Ureter (tissue), 1 donor: ENCODE measurements at places on chromosomes 16 and 17. TPM values are rescaled to one million over a fixed set of nuclear protein-coding genes. Genes with fewer than 3 reads are reported as not detected.

Gene GCGR
- not detected for total RNA-seq

DNA sequence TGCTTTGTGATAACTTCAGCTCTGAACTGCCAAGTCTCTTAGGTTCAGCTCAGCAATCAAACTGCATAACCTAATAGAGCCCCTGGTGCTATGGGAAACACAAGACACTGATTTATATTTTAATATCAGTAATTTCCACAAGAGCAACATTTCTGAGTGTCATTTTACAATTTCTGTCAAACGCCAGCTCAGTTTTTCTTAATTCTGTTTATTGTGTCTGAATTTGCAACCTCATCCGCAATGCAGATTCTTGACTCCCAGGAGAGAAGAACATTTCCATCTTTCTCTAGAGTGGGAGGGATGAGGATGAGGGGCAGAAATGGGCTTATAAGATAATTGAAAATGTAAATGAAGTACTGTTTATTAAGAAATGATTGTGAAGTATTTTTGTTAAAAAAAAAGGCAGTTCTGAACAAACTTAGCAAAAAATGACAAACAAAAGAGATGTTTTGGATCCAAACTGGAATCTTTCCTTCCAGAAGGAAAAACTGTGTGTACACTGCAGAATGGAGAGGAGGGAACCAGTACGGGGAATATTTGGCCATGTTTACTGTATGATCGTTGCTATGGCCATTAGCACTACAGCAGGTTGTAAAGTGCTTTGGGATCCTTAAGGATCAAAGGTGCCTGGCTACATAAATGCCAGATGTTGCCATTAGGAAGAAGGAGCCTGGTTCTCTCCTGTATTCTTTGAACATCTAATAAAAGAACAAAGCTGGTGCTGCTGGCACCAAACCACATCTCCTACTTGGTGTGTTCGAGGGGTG lies 7.4 kb upstream of the PMFBP1 start:
- DNase-seq, result no peak

GRCh38 chr16:20424129-20424866 lies 15.0 kb downstream of the ACSM5 start:
- DNase-seq, result no peak

DNA sequence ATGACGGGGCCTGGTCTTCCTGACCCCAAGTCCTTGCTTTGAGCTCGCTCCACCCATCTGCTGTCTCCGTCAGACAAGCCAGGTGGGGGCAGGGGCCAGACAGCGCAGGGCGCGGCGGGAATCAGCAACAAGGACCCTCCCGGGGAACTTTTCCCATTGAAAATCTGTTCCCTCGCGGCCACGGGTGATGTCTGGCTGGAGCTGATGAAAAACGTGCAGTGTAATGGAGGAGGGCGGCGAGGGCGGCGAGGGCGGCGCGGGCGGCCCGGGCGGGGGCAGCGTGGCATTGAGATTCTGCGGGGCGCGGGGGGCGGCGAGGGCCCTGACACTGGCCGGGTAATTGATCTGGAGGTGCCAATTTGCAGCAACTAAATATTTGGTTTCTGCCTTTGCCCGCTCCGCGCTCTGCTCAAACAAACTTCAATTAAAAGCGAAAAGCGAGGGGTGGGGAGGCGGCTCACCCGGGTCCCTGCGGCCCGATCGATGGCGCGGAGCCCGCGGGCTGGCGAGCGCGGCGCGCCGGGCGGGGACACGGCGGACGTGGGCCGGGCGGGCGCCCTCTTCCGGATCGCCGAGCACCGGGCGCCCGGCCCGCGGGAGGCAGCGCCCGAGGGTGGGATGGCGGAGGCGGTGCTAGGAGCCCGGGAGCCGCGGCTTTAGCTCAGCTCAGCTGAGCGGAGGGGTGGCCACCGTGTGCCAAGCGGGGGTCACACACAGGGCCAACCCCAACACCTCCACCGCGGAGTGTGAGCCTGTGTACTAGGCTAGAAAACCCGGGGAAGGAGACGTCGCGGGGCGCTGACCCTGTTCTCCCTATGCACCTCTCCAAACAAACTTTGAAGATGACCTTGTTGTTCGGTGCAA lies 32.4 kb downstream of the DCAKD start:
- no peak for DNase-seq

- DNase-seq, result no peak
Measured at GRCh38 chr17:31699281-31699680, 159.8 kb downstream of the COPRS start.

- no peak for DNase-seq
Measured at GRCh38 chr17:19003543-19004420, 782 bp downstream of the FAM83G start.

DNA sequence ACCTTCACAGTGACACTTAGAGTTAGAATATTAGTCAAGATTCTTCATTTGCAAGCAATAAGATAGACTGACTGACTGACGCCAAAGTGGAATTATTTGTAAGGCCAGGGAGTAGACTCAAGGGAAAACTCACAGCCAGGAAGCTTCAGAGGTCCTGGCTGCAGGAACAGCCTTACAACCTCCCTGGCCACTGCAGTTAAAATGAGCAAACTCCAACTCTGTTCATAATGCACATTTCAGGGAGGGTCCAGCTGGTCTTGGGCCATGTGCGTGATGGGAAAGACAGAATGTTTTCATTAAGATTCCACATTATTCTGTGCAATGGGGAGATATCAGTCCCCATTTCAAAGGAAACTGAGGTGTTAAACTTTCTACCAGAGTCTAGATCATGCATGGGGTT lies 9.9 kb downstream of the CAPNS2 start:
- DNase-seq, result no peak

Gene ARL16
- total RNA-seq, result 35.5 TPM

GRCh38 chr17:44775838-44776621 lies 17.2 kb downstream of the ADAM11 start:
- no peak for DNase-seq

DNA sequence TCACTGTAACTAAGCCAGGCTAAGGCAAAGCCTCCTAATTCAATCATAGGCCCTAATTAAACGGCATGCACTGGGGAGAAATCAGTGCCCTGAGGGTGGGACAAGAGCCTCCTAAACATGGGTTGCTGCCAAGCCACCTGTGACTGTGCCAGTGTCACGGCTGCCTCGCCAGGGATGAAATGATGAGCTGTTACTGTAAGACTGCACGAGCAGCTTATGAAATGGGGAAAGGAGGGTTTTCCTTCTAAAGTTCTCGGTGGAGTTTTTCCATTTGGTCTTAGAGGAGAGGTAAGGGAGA lies 12.7 kb downstream of the TMEM11 start:
- no peak for DNase-seq

DNA sequence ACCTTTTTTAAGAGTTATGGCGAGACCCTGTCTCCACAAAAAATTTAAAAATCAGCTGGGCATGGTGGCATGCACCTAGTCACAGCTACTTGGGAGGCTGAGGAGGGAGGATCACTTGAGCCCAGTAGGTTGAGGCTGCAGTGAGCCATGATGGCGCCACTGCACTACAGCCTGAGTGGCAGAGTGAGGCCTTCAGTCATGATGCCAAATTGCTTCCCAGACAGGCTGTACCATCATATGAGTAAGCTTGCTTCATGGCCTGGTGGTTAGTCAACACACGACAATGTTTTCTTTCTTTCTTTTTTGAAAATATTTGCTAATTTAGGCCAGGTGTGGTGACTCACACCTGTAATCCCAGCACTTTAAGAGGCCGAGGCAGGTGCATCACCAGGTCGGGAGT lies 12.5 kb downstream of the NTAN1 start:
- no peak for DNase-seq

Gene KRT14
- 0.52 TPM for total RNA-seq

Gene C17orf107
- 4.6 TPM for total RNA-seq

GRCh38 chr17:32265192-32265923 lies at the start of gene RHBDL3:
Gene RHBDL3, plus strand, starts transcription at chr17:32265832. Its CDS starts 358 bp downstream, at chr17:32266190.
- no peak for DNase-seq

- no peak for DNase-seq
Measured at GRCh38 chr17:2282297-2282873, 21.2 kb downstream of the SMG6 start.

DNA sequence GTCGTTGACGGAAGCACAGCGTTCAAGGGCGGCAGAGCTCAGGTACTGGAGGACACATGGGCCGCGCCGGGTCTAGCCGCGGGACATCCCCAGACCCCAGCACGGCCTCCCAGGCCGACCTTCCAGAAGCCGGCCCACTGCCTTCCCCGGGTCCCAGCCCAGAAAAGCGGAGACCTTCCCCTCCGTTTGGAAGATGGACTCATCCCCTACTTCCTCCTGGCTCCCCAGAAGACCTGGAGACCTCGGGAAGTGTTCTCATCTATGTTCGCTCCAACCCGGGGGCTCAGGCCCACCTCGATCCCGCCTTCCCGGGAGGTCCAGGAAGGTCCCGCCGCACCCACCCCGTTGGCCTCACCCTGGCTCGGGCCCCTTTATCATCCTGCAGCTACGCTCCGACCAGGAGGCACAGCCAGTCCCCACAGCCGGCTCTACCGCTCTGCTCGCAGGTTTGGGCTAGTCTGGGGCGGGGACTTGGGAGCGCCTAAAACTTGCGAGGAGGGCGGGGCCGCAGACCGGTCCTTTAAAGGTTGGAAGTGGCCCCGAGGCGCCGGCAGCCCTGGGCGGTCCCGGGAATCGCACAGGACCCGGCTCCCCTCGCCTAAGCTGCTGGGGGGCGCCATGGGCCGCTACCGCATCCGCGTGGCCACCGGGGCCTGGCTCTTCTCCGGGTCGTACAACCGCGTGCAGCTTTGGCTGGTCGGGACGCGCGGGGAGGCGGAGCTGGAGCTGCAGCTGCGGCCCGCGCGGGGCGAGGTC lies at the start of gene ALOX12:
ALOX12 (plus strand) TSS at position 550 of the 756 bp plus-strand sequence; CDS start at position 619, 69 bp downstream.
- peak; percentile 80 for DNase-seq

- no peak for DNase-seq
Measured at GRCh38 chr16:64745258-64745930, 376.5 kb downstream of the CDH11 start.

- no peak for DNase-seq
Measured at GRCh38 chr17:61394630-61395408, 4.8 kb upstream of the TBX2 start.

- no peak for DNase-seq
Measured at GRCh38 chr17:65163990-65164495, 26.9 kb downstream of the RGS9 start.

Gene SULT1A1
- total RNA-seq, result 20.6 TPM

GRCh38 chr17:76416899-76417298 lies 32.5 kb downstream of the SPHK1 start:
- DNase-seq, result no peak

Gene SLFN14
- total RNA-seq, result not detected
